ENCODE measurements at places on chromosomes 2 and 18.

- DNase-seq: no peak
These were observed 126.7 kb downstream of the OSBPL1A start for GRCh38 chr18:24270937-24271380.

DNA sequence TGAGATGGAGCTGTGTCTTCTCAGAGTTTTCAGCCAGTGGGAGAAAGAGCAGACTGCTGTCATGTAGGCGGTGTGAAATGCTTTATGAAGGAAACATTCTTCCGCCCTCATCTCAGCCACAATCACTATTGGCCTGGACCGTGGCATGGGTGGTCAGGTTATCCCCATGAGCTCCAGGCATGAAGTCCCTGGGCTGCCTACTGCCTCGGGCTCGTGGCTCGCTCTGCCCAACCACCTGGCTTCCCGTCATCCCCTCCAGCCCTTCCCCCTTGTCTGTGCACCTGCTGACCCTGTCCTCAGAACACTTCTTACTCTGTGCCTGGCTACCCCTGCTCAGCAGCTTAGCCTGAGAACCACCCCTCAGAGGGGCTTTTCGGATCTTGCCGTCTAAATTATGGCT is 15.5 kb downstream of the COLEC11 start:
- DNase-seq: no peak

DNA sequence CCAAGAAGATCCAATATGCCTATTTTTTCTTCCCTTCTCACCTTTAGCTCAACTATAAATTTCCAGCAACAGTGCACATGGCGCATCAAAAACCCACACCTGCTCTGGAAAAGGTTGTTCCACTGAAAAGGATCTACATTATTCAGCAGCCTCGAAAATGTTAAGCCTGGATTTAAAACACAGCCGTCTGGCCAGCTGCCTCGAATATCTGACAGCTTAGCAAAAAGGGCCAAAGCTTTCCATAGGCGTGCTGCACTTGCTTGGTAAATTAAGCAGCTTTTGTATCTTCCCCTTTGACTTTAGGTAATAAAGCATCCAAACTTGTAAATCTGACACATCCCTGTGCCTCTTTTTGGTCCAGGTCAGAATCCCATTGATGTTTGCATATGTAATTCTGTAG is 20.5 kb downstream of the DAPL1 start:
- DNase-seq: no peak

DNA sequence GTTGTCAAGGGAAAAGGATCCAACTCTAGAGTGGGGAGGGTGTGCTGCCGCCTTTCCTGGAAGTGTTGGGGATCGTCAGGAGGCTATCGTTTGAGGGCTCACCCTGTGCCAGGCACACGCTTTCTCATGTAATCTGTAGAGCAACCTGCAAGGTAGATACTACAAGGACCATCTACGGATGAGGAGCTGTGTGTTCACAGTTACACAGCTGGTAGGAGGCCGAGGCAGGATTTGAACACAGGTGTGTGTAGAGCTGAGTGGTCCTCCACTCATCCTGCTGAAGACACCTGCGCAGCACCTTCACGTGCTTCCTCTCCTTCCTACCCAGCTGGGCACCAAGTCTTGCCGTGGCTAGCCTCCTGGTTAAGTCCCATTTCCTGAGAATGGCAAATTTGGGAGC is 68.3 kb downstream of the MARCO start:
- DNase-seq: no peak

DNA sequence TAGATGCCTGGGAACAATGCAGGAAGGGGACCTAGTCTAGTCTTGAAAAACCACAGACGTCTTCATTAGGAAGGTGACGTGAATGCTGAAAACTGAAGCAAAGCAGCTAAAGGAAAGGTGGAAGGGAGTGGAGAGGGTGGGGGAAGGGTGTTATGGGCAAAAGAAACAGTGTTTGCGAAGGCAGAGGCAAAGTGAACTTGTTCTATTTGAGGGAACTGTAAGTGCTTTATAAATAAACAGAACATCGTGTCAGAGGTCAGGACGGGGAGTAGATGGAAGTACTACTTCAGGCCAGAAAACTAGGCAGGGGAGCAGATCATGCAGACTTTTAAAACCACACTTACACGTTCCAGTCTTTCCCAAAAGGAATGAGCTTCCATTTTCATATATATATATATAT is 57.8 kb downstream of the FASTKD2 start:
- DNase-seq: no peak

- no peak for DNase-seq
These were observed 143.5 kb downstream of the MBP start for GRCh38 chr18:76988827-76989646.

DNA sequence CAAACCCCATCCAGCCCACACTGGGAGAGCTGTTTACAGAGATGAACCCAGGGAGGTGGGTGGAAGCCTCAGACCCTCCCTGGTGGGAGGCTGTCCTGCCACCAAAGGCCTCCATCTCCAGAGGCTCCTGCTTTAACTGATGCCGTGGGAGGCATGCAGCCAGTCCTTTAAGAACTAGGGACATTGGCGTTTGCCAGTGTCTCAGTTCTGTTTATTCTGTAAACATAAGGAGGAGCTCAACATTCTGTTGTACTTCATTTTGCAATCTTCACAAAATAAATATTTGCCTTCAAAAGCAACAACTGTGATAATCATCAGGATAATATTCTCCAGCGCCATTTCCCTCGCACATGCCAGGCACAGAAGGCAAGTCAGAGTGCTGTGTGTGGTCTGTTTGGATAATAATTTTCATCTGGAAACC is 6.8 kb downstream of the EDAR start:
- no peak for DNase-seq

DNA sequence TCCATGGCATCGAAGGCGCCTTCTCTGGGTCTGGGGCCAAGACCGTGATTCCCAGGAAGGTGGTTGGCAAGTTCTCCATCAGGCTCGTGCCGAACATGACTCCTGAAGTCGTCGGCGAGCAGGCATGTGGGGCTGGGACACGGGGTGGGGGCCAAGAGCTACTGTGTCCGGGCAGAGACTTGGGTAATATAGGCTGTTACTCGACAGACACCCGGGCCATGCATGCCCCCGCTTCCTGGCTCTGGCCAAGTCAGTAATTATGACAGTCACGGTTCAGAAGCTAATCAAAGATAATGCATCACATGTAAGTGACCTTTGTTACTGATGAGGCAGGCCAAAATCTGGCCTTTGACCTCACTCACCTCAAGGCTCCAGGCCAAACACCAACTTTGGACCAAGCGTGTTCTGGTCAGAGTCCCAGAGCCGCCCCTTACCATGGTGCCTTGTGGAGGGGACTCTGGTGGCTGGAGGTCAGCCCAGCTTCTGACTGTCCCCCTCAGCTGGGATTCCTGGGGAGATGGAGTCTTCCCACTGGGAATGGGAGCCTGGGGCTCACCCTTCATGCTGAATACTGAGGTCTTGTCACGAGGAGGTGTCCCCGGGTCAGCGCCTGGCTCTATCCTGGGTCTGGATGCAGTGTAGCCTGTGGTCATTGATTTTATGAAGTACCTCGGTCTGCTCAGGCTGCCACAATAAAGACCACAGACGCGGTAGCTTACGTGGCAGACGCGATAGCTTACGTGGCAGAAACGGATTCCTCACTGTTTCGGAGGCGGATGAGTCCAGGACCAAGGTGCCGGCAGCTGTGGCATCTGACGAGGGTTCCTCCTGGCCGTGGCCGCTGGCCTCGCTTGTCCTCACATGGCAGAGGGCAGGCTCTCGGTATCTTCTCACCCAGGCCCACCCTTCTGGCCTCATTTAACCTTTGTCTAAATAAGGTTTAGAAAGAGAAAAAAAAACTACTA is 17.7 kb upstream of the CNDP1 start:
- no peak for DNase-seq

DNA sequence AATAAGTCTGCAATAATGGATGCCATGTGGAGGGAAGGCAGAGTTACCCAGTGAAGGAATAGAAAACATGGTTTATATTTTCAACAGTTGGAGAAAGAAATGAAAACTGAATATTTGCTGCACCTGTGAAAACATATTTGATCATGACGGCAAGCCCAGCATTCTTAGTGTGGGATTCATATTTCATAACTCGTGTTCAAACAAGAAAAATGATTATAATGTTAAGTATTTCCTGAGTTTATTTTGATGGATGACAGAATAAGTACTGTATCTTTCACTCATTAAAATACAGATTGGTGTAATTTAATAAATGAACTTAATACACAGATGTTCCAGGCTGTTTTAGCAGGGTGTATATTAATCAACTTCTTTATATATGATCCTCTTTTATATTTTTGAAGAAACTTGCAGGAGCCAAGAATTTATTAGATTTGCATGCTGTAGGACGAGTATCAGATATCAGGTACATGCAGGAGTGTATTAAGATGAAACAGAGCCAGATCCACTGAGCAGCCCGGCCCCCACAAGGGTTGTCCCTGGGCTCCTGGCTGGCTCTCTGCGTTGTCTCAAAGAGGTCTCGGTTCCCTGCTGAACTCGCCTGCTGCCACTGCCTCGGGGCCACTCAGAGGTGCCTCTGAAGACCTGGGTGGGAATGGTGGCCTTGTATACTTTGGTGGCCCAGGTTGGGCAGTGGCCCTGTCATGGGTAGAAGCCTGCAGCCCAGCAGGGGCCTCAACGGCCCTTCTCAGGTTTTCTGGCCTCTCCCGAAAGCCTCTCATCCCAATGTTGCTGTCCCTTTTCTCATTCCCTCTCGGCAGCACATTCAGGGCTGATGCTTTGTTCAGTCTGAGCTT is 95.0 kb upstream of the LDAH start:
- no peak for DNase-seq

- DNase-seq: no peak
These were observed 167.1 kb downstream of the RAB3GAP1 start for GRCh38 chr2:135219226-135219625.

GRCh38 chr2:183474912-183475695 is 350.9 kb downstream of the NUP35 start:
- DNase-seq: no peak

- DNase-seq: no peak
These were observed 132.0 kb downstream of the MEP1B start for GRCh38 chr18:32321826-32322225.

DNA sequence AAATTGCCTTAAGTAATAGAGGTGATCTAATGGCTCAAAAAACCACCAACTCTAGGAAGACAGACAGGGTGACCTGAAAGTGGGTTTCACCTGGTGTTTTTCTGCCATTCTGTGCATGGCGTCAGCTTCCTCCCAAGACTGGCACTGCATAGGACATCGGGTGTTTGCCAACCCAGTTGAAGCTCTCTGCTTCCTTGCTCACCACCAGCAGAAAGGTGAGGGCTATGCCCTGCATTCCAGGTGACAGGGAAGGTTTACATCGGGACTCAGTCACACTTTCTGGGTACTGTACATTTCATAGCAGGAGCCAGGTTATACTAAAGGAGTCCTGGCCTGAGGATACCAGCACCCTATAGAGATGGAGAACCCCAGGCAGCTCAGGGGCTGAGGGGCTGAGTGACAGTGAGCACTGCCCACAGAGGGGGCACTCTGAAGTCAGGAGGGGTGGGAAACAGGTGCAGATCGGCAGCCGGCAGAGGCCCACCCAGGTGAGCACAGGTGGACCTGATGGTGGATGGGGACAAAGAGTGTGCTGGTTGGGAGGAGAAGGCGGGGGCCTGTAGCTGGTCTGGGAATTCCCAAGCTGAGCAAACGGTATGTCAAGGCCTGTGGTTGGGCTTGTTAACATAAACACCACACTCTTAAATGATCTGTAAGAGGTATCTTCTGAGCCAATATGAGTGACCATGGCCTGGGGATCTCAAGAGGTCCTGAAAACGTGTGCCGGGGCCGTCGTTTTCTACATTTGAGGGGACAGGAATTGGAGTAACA is 18.1 kb downstream of the TPRKB start:
- DNase-seq: no peak

- no peak for DNase-seq
These were observed 678 bp upstream of the UBE2E3 start for GRCh38 chr2:180979749-180980105.

Measured in CD4-positive, alpha-beta T cell treated with Interleukin-2 at 100 ng/mL for 4 hours (primary cell).